Immature natural killer cell (primary cell): ENCODE measurements at places on chromosomes 7 and 10. TPM values are rescaled to one million over a fixed set of nuclear protein-coding genes. Genes with fewer than 3 reads are reported as not detected.

DNA sequence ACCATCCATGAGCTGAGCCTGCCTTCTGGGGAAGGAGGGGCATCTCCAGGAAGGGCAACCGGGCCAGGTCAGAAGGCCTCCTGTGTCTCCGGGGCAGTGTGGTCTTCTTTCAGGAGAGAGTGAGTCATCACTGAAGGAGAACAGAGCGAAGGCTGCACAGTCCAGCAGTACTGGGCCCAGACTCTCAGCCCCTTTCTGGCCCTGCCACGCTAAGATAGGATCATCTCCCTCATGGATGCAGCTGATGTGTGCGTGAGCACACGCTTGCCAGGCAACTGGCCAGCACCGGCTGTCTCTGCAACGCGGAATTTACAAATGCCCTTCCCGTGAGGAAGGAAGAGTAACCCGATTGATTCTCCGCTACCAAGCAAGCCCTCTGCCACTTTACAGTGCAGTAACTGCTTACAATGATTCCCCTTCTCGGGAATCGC is 328.2 kb downstream of the TNS3 start:
- no peak overlapping the region for H3K27ac ChIP-seq
- H3K36me3 ChIP-seq: no peaks in the 10 kb centered on the region
- peaks cover 19% of the 10 kb centered on the region for H3K4me1 ChIP-seq
- H3K4me3 ChIP-seq: peak overlapping the region; percentile 59
- DNase-seq: no peak

DNA sequence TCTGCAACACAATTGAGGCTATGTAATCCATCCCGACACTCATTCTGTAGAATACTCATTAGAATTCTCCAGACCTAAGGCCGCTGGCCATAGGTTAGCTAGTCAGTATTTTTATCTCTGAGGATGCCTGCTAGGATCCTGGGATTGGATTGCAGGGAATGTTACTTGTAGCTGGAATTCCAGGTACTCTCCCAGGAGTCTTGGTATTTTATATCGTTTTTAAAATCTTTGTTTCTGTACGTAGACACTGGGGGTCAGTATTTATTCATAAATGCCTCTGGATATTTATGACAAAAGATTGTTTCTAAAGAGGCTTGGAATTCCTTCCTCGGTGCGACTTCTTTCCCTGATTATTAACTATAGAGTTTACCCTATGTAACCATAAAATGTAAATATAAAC is 40.1 kb downstream of the BPGM start:
- H3K27me3 ChIP-seq: peaks cover 7% of the 10 kb centered on the region
- H3K27ac ChIP-seq: no peak overlapping the region
- H3K4me3 ChIP-seq: no peak overlapping the region
- DNase-seq: no peak

- H3K27ac ChIP-seq: peak overlapping the region; percentile 59
Observed at GRCh38 chr7:152158801-152159587, 133.5 kb downstream of the GALNT11 start.

The GCC1 gene
- 20.1 TPM for polyA plus RNA-seq

The PPIA gene
- 2,627 TPM for polyA plus RNA-seq
